ENCODE measurements at places on chromosomes 5 and 9. TPM values are rescaled to one million over a fixed set of nuclear protein-coding genes. Genes with fewer than 3 reads are reported as not detected.

DNA sequence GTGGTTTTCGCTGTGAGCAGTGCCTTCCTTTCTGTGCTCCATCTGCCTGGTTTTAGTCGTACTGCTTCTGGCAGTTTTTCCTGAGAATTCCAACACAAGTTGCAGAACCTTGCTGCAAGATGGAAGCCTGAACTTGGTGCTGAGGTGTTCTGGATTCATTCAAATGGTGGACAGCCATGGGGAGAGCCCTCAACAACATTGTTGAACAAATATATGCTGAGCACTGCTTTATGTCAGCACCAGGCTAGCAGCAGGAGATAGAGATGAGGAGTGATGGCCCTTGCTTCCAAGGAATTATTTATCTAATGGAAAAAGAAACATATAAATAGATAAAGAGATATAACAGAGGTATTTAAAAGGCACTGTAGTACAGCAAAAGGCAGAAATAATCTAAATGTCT, 7.3 kb upstream of the RPS6 start:
- no peak for DNase-seq

The SLC46A2 gene
- total RNA-seq: not detected

The SOHLH1 gene
- not detected for total RNA-seq

The CCL28 gene
- 0.55 TPM for total RNA-seq

DNA sequence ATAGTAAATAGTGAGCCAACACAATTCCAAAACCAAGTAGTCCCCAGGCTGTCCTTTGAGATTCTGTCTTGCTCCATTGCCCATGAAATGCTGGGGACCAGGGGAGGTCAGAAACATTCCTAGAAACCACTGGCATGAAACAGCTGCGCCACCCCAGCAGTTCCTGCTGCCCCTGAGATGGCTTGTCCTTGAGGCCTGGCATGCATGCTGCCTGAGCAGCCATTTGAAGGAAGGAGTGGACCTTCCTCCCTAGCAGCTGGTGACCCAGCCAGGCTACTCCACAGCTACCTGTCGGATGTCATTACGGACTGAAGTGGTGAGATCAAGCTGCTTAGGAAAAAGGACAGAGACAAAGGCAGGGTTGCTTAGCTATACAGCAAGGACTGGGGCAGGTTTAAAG, 260.6 kb downstream of the DENND1A start:
- no peak for DNase-seq

The C7 gene
- total RNA-seq: 199 TPM

- no peak for DNase-seq
These were observed 205.6 kb downstream of the TUSC1 start for GRCh38 chr9:25472681-25473080.

GRCh38 chr5:169706071-169706470, 69.0 kb downstream of the DOCK2 start:
- no peak for DNase-seq

DNA sequence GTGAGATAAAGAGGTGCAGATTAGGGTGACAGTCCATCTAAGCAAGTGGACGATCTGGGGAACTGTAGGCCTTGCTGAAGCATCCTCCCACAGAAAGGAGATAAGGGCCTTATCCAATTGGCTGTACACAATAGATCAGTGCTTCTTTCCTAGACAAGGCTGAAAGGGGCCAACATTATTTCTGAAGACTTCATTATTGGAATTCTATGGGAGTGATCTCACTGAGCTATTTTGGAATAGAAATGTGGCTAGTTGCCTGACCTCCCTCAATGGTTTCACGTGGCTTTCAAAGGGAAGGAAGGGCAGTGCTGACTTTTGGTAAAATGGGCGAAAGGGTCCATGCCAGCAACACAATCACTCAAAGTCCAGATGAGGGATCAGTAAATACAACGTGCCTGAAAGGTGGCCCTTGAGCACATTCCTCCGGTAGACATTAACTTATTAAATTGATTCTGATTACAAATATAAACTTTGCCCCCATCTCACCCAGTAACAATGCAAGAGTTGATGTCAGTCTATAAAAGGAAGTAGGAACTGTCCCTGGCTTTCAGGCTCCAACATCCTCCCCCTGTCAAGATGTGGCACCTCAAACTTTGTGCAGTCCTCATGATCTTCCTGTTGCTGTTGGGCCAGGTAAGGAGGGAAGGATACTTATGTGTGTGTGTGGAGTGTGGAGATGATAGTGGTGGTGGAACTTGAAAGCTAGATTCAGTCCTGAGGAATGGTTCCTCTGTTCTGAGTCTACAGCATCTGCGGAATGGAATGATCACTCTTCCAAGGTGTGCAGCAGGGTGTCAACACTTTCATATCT, at the start of gene LEAP2:
Gene LEAP2 (plus strand): TSS at position 550 of the 811 bp plus-strand sequence. CDS start 27 bp downstream, at position 577.
- no peak for DNase-seq

GRCh38 chr5:176438959-176439757, 9.0 kb upstream of the FAF2 start:
- DNase-seq: no peak

DNA sequence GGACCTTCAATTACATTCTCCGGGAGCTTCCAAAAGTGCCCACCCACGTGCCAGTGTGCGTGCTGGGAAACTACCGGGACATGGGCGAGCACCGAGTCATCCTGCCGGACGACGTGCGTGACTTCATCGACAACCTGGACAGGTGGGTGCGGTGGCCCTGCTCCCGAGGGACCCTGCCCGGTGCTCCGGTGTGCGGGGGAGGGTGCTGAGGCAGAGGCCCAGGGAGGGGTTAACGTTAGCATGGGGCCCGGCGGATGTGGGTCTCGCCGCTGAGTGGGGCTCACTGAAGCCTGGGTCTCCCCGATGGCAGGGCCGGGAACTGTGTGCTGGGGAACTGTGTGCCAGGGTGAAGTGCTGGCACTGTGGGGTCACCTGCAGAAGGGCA, 10.6 kb upstream of the AJM1 start:
- peak; percentile 16 for DNase-seq

The MSX2 gene
- total RNA-seq: 1.9 TPM

- no peak for DNase-seq
These were observed 128.3 kb downstream of the TLE1 start for GRCh38 chr9:81560851-81561732.

The GABRA1 gene
- total RNA-seq: not detected

GRCh38 chr5:17360879-17361278, 137.2 kb upstream of the TAF11L2 start:
- DNase-seq: no peak

- DNase-seq: no peak
These were observed 360.1 kb downstream of the KDM4C start for GRCh38 chr9:7117676-7118561.

GRCh38 chr9:98603821-98604383, 104.8 kb downstream of the GABBR2 start:
- DNase-seq: no peak

DNA sequence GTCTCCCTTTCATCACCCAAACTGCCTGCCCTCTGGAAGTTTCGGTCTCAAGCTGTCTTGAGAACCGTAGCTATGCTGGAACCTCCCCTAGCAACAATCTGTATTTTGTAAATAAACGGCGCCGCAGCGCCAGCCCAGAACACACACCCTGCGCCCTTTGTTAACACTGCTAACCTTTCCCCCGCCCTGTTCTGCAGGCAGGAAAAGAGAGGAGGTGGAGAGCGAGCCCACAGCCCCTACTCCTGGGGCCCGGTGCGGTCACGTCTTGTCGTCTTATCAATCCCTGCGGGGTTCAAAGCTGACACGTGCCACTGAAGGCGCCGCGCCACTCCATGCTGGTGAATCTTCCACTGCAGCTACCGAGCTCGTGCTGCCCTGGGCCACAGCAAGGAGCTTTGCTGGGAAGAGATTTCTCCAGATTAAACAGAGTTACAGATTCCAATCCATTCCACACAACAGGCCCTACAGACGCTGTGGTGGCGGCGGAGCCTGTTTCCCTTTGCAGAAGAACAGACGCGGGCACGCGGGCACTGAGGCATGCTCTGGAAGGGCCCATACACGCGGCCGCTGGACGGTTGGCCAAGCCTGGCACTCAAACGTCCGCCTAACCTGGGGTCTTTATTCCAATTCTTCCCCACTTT, 25.3 kb downstream of the ZDHHC11B start:
- DNase-seq: peak; percentile 84

GRCh38 chr5:172853355-172853975, 19.4 kb downstream of the ERGIC1 start:
- no peak for DNase-seq

GRCh38 chr9:82332018-82332773, 343.6 kb downstream of the SPATA31D1 start:
- DNase-seq: no peak

The PRDM9 gene
- not detected for total RNA-seq

The ENTREP1 gene
- 21.3 TPM for total RNA-seq
